ENCODE measurements at places on chromosomes 16 and 17.

DNA sequence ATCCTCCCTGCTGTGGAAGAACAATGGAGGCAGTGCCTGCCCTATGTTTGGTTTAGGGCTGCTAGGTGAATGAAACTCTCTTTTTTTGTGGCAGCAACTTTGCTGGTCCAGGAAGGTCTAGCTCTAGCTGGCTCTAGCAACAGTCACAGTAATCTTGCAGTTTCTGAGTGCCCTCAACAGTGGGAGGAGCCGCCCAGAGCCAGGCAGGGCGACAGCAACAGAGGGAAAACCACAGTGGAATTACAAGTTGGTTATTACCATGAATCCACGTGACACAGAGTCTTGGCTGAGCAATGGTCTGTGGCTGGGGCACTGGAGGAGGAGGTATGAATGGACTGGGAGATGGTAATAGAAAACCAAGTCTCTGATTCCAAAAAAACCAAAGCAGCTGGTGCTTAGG, 10.3 kb downstream of the HSPB9 start:
- DNase-seq = no peak

DNA sequence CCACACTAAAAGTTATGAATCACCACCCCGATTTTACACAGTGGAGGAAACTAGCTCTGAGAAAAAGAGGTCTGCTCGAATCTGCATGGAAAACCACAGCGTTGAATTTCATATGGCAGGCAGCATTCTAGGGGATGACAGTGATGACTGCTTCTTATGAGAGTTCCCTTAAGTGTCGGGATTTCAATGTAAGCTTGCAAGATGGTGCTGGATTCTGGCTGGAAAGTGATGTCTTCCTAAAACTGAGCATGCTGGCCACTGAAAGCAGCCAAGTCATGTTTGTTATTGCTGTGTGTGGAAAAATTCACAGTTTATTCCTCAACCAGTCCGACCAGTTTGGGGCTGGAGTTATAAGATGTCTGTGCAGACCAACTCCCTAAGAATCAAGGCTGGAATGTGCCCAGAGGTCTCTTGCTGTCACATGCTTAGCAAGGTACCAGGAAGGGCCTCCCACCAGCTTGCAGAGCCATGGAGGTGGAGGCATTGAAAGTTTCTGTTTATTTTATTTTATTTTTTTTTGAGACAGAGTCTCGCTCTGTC, 37.2 kb upstream of the GAN start:
- no peak for DNase-seq

GRCh38 chr17:74645010-74645409, 21.5 kb upstream of the CD300E start:
- no peak for DNase-seq

GRCh38 chr17:21141331-21141730, 14.6 kb downstream of the DHRS7B start:
- DNase-seq = no peak

DNA sequence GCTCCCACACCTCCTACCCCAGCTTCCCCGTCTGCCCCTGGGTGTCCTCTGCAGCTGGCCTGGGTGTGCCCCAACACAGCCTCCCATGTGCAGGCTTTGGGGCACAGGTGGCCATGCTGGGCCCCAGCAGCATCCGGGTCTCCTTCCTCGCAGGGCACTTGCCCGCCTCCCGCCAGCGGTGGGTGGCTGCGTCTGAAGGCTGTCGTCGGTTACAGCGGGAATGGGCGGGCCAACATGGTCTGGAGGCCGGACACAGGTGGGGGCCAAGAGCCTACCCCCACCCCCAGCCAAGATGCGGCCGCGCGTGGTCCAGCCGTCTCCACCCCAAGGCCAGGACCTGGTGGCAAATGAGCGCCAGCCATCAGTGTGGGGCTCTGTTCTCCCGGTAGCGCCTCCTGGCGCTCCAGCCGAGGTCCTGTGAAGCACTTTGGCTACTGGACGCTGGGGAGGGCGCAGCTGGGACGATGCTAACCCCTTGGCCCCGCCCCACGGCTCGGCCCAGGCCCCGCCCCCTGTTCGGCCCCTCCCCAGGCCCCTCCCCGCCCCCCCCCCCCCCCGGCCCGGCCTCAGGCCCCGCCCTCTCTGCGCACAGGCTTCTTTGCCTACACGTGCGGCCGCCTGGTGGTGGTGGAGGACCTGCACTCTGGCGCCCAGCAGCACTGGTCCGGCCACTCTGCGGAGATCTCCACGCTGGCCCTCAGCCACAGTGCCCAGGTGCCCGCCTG, 7.3 kb upstream of the RHOT2 start:
- DNase-seq = no peak

DNA sequence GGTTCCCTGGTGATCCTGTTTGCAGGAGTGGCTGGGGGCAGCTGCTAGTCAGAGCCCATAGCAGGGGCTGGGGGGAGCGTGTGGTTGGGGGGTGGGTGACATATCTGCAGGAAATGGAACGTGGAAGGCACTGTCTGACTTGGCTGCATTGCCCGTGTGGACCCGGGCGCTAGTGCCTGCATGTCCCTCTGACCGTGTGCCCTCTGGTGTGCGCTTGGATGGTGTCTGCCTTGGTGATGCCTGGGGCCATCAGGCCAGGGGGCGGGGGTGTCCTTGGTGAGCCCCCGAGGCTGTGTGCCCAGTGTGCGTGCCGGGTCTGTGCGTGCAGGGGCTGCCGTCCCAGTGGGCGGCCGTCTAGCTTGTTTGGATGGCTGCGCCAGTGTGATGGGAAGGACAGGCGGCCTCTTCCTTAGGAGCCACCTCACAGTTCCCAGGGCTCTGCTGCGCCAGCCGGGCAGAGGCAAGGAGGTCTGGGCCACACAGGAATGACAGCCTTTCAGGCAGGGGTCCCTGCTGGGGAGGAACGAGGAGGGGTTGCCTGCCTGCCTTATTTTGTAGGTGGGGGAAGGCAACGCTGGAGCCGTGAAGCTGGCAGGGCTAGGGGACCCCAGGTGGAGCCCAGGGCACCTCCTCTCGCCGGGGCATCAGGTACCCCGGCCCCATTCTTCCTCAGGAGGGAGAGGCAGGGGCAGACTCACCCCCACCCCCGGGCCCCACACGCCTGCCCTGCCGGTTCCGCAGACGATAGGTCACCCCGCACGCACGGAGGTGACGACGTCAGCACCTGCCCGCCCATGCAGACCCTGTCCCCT, 693 bp downstream of the NDRG4 start:
- no peak for DNase-seq

Data from ascending aorta (tissue), 2 donors.